ENCODE measurements at places on chromosomes 1 and 21.

- no peak for DNase-seq
Measured at GRCh38 chr1:65178235-65178634, 30.2 kb downstream of the AK4 start.

DNA sequence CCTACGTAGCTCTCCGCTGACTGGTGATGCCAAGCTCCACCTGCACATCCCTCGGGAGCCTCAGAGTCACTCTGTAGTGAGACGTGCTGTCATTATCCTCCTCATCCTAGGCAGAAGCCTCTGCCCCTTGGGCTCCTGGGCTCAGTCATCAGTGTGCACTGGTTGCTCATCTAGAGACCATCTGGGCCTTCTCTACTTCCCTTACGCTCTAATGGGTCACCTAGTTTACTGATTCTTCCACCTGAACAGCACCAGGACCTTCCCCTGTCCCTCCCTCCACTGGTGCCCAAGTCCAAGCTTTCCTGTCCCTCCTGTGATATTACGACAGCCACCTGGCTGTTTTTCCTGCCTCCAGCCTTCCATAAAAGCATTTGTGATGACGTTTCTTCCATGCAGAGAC, 136.1 kb upstream of the ERRFI1 start:
- DNase-seq = no peak

DNA sequence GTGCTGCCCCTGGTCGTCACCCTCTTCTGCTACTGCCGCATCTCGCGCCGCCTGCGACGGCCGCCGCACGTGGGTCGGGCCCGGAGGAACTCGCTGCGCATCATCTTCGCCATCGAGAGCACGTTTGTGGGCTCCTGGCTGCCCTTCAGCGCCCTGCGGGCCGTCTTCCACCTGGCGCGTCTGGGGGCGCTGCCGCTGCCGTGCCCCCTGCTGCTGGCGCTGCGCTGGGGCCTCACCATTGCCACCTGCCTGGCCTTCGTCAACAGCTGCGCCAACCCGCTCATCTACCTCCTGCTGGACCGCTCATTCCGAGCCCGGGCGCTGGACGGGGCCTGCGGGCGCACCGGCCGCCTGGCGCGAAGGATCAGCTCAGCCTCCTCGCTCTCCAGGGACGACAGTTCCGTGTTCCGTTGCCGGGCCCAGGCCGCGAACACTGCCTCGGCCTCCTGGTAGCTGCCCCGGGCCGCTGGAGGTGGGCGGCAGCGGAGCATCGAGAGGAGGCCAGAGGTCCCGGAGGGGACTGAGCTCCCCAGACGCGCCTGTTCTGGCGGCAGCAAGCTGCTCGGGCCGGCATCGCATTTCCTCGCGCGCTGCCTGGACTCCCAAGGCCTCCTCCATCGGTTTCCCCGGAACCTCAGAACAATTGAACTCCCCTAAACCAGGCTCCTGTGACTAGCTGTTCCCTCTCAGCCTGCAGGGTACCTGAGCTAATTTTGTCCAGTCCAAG, 1.1 kb downstream of the GPR25 start:
- DNase-seq = no peak

DNA sequence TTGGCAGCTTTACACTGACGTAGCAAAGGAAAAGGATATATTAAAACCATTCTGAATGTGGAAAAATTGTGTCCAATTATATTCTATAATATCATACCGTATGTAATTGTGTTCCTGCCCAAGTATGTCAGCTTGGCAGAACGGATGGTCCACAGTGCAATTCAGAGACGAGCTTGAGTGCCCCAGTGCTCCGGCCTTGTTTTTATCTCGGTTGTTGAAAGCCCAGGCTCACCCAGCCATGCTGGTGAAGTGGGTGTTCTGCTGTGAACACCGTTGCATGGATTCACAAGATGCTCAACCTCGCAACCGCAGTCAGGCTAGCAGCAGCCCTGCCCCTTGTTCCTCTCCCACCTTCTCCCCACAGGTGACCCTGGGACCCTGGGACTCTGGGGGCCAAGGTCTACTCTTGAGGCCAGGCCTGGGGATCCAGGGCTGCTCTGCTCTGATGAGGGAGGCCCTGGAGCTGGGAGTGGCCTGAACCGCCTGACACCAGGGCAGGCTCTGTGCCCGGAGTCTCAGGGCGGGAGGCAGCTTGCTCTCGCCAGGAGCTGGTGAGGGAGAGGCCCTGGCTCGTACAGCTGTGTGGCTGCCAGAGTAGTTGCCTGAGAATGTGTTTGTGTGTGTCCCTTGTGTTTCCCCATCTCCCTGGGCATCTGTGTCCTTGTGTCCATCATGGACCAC, 11.2 kb downstream of the PTPRF start:
- peak; percentile 67 for DNase-seq

- no peak for DNase-seq
Measured at GRCh38 chr1:172499636-172500141, 33.3 kb upstream of the SUCO start.

- no peak for DNase-seq
Measured at GRCh38 chr1:151991663-151992302, 1.9 kb downstream of the S100A10 start.

- DNase-seq = no peak
Measured at GRCh38 chr1:237873487-237874211, 17.1 kb downstream of the ZP4 start.

- DNase-seq = no peak
Measured at GRCh38 chr1:231232870-231233734, 7.9 kb upstream of the GNPAT start.

DNA sequence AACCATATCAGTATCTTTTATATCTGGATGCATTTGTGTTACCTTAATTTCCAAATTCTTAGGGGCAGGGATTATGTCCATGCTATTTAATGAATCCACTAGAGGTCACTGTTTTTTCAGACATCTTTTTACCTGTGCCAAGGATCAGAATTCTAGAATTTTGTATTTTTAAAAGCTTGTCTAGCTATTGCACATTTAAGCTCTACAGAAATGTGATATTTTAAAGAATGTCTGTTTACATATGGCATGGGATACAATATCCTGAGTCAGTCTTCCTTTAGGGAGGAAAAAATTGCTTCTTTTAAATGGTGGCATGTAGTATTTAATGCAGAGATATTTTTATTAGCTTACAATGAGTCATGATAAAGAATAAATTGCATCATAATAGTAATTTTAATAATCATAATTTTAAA, 11.3 kb downstream of the RPAP2 start:
- DNase-seq = no peak

- DNase-seq = no peak
Measured at GRCh38 chr21:38883142-38883541, 77.4 kb downstream of the ETS2 start.

DNA sequence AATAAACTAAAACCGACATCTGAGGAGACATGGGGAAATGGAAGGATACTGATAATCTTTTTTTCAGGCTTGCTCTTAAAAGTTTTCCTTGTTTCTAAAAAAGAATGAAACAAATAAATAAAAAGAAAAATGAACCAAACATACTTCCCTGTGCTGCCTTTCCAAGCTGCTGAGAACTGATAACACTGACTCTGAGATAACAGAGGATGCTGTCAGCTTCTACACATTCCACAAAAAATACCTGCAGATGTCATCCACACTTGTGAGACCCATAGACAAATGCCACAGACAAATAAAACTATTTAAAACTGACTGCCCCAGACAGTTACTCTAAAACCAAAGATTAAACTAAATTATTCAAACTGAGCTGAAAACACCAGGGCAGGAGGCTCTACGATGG, 12.0 kb upstream of the OR6K3 start:
- no peak for DNase-seq

DNA sequence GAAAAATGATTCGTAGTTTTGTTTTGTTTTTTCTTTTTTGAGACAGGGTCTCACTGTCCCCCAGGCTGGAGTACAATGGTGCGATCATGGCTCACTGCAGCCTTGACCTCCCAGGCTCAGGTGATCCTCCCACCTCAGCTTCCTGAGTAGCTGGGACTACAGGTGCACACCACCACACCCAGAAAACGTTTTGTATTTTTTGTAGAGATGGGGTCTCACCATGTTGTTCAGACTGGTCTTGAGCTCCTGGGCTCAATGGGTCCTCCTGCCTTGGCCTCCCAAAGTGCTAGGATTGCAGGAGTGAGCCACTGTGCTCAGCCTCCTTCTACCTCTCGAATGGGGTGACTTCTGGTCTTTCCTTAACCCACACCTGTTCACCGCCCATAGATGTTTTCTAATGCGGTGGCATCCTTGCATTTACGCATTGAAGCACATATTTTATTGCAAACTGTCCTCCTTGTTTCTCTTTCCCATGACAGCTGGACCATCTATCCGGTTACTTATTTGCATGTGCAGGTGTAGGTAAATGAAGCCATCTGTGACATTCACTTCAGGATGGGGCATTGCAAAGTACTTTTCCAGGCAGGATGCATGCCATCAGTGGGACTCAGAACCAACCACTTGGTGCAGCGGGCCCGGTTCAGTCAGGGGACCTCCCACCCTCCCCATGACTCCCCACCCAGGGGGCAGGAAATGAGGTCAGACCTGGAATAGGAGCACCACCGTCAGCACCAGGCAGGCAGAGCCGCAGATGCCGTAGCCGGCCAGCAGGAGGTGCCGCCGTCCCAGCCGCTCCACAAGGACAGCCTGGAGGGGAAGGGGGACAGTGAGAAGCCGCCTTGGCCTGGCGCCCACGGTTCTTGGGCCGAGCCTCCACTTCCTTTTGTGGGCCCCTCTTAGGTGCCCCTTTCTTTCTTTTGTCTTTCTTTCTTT, 16.5 kb downstream of the SLC2A7 start:
- no peak for DNase-seq

- no peak for DNase-seq
Measured at GRCh38 chr1:154798645-154799044, 71.4 kb downstream of the KCNN3 start.

DNA sequence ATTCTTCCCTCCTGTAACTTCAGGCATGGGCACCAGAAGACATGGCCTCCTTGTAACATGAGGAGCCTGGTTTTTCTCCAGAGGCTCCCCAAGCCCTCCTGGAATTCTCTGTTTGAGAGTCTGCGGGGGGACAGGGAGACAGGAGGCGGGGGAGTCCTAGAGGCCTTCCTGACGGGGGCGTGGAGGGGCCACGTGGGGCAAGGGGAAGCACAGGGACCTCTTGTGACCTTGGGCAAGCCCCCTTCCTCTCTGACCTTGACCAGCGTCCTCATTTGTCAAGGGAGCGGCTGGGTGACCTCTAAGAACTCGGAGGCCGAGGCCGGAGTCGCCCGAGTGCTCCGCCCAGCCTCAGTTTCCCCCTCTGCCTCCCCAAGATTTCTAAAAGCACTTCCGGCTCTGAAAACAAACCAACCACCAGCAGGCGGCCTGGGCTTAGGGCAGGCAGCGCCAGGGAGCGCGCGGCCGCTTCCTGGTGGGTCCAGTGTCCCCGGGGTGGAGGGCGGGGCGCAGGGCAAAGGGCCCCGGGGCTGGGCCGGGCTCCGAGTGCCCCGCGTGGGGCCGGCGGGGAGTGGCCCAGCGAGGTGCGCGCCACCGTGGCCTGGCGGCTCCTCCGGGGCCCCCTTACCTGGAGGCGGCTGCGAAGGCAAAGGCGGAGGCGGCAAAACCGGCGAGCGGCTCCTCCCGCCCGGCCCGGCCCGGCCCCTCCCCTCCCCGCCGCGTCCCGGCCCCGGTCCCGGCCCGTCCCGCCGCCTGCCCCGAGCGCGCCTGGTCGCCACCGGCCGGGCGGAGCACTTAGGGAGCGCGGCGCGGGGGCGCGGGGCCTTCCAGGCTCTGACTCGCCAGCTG, at the start of gene TMCO4:
TMCO4 (minus strand) TSS at position 687 of the 846 bp plus-strand sequence. CDS start 19,158 bp downstream, outside the sequence.
- DNase-seq = peak; percentile 43

GRCh38 chr1:93805027-93805610, 73.9 kb downstream of the DNTTIP2 start:
- DNase-seq = no peak

GRCh38 chr1:183764981-183765380, 39.9 kb upstream of the RGL1 start:
- DNase-seq = no peak

- no peak for DNase-seq
Measured at GRCh38 chr1:31523769-31524168, 52.5 kb upstream of the TINAGL1 start.

- no peak for DNase-seq
Measured at GRCh38 chr1:19877821-19878636, 4.2 kb upstream of the OTUD3 start.

GRCh38 chr1:212771341-212771740, 20.2 kb downstream of the NSL1 start:
- no peak for DNase-seq

GRCh38 chr1:43936431-43937151, 3.0 kb downstream of the ARTN start:
- DNase-seq = peak; percentile 18

GRCh38 chr1:43288058-43288784, 2.8 kb upstream of the C1orf210 start:
- DNase-seq = no peak

- no peak for DNase-seq
Measured at GRCh38 chr1:240417317-240417716, 194.6 kb downstream of the GREM2 start.

DNA sequence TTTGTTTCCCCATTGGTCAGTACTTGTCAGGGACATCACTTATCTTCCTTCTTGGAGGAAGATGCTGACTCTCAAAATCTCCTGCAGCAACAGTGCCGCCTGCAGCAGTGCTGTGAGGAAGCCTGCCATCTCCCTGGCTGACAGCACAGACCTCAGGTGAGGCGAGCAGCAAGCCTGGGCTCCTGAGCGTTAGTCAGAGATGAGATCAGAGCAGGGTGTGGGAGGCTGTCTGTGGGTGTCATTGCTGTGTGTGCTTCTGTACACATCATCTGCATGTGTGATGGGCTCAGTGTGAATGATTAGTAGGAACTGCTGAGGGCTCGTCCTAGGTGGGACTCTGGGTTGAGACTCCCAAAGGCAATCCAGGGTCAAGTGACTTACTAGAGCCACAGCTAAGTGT, 6.1 kb downstream of the STRIP1 start:
- DNase-seq = no peak

- DNase-seq = no peak
Measured at GRCh38 chr1:41362357-41362721, 1.1 kb downstream of the FOXO6 start.

- no peak for DNase-seq
Measured at GRCh38 chr1:199612976-199613774, 414.3 kb upstream of the NR5A2 start.

DNA sequence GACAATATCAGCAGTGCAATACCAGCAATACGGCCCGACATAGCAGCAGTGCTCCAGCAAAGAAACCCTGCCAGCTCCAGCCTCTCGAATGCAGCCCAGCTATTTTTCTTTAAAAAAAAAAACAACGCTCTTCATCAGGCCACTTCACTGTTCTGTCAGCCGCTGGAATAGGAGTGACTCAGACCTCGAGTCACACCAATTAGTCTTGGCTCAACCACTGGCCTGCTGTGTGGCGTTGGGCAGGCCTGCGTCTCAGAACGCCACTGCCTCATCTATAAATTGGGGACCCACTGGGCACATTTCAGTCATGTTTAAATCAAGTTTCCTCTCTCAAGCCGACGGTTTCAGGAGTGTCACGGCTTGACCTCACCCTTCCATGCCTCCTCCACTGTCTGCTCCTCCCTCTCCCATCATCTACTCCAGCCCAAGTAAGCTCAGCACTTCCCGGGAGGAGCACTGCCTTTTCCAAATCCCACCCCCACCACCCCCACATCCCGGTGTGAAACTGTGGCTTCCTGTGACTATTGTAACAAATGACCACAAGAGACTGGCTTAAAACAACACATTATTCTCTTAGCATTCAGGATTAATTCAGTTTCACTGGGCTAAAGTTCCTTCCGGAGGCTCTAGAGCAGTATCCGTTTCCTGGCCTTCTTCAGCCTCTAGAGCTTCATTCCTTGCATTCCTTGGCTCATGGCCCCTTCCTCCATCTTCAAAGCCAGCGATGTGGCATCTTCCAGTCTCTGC, 71.9 kb upstream of the EFHD2 start:
- peak; percentile 63 for DNase-seq

Data from DMS79 (cell line).